ENCODE measurements at places on chromosomes 6 and 20.

- no peak for DNase-seq
Observed at GRCh38 chr6:47230579-47230978, 79.1 kb downstream of the TNFRSF21 start.

- DNase-seq = no peak
Observed at GRCh38 chr6:130178692-130179091, 44.1 kb downstream of the SAMD3 start.

DNA sequence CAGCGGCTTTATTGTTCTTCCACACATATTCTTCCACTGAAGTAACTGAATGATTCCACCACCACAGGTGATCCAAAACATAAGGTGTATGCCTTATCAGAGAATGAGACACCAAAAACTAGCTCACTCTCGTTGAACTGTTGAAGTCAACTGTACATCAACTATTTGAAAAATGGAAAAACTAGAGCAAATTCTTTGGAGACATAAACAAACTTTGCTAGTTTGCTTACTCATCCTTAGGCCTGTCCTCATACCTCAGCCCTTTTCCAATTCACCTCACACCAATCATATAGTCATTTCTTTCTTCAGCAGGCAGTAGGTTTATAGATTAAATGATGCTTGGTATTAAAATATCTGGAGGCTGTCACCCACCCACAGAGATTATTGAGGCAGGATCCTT is 77.1 kb upstream of the RNF217 start:
- DNase-seq = no peak

- DNase-seq = no peak
Observed at GRCh38 chr6:11889572-11889971, 111.0 kb upstream of the ADTRP start.

DNA sequence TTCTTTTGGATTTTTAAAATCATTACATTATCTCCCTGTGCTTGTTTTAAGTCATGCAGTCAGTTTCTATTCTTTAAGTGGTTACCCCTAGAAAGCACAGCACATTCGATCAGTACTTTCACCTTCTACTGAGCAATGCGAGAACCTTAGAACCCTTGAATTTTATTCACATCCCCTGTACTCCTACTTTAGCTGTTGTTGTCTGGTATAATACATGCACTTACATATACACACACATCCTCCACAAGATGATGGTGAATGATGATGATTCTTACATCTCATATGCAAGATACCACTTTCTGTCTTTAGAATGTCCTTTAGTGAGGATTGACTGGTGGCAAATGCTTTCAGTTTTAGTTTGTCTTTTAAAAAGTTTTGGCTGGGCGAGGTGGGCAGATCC is 5.7 kb downstream of the CDC40 start:
- DNase-seq = no peak

GRCh38 chr6:31815025-31815838 is at the start of the genes HSPA1A and HSPA1L:
TSS of gene HSPA1A (plus strand) at chr6:31815543. CDS start at chr6:31815757, 214 bp downstream.
TSS of gene HSPA1L (minus strand) at chr6:31815283. CDS start at chr6:31811972, 3,311 bp downstream.
- peak; percentile 99 for DNase-seq

DNA sequence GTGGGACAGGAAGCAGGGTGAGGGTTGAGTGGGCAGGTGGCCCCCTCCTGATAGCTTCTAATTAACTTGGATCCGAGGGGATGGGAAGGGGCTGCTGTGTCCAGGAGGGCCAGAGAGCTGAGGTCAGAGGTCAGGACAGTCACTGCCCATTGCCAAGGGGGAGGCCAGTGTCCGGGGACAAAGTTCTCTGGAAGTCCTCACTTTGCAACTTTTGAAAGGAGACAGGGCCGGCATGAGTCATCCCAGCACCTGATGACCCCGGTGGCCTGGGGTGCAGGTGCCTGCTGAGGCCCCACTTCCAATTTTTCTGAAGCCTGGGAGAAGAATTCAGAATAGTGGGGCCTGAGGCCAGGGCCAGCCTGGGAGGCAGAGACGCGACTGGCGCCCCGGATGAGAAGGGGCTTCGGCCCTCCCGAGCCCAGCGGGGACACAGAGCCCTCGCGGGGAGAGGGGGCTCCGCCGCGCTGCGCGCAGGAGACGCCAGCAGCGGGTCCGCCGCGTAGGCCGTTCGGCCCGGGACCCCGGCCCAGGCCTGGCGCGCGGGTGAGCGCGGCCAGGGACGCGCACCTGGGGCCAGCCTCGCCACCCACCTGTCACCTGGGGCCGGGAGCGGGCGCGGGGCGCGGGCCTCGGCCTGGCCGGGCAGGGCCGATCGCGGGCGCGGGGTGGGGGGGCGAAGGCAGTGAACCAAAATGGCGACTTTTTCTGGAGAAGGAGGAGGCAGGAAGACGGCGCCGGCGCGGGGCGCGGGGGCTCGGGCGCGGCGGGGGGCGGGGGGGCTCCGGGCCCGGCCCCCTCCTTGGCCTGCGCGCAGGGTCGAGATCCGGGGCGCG is 586 bp downstream of the ZNF512B start:
- DNase-seq = no peak

DNA sequence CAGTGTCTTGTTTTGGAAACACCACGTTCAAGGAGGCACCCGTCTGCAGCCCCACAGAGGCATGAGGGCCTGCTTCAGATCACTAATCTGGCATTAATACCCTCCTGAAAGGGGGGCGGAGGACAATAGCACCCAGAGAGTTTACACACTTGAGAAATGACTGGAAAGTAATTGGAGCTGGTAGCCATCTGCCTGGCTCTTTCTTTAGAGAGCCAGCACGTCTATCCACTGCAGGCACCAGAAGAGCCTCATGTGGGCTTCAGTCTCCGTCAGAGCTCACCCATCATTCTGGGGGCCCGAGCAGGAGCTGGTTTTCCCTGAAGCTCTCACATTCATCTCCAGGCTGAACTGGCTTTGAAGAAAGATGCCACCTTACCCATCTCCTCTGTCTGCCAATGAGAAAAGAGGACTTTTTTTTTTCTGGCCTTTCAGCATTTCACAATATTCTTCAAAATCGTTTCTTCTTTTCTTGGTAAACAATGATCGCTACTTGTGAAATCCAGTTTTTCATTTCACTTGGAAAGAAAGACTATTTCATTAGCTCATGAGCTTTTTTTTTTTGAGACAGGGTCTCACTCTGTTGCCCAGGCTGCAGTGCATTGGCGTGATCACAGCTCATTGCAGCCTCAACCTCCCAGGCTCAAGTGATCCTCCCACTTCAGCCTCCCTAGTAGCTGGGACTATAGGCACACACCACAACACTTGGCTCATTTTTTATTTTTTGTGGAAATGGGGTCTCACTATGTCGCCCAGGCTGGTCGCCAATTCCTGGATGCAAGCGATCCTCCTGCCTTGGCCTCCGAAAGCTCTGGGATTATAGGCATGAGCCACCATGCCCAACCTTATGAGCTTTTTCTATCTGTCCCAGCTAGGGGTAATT is 124.7 kb upstream of the ZNF217 start:
- DNase-seq = peak; percentile 97

- no peak for DNase-seq
Observed at GRCh38 chr6:24403501-24403824, 727 bp downstream of the MRS2 start.

- no peak for DNase-seq
Observed at GRCh38 chr6:149266659-149267058, 50.9 kb upstream of the TAB2 start.

GRCh38 chr20:57403216-57403615 is 12.0 kb downstream of the RBM38 start:
- DNase-seq = no peak

DNA sequence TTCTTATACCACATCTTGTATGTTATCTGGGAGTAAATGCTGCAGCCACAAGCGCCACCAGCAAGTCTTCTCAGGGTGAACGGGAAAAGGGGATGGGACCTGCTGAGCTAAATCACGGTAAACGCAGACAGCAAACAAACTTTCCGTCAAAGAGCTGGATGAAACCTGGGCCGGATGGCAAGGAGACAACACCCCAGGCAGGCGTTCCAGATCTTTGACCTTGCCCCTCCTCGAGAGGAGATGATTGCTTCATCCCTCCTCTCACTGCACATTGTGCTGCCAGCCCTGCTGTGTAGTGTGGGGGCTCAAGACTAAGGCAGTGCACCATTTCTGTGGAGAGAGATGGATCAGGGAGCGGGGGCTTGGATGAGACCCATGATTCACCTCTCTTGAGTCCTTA is 9.8 kb downstream of the RAET1E start:
- no peak for DNase-seq

- peak; percentile 27 for DNase-seq
Observed at GRCh38 chr20:46931699-46932098, 37.1 kb downstream of the EYA2 start.

DNA sequence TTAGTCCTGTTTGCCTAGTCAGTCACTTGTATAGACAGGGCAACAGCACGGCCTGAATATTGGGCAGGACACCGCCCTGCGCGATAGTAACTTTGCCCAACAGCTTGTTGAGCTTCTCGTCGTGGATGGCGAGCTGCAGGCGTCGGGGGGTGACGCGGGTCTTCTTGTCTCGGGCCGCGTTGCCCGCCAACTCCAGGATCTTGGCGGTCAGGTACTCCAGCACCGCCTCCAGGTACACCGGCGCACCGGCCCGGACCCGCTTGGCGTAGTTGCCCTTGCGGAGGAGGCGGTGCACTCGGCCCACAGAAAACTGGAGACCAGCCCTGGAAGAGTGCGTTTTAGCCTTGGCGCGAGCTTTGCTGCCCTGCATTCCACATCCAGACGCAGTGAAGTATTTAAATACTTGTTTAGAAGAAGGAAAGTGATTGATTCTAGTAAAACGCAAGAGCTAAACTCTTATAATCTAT is 92.8 kb upstream of the BTN3A2 start:
- no peak for DNase-seq

GRCh38 chr20:33622705-33623365 is 39.3 kb upstream of the C20orf144 start:
- no peak for DNase-seq

DNA sequence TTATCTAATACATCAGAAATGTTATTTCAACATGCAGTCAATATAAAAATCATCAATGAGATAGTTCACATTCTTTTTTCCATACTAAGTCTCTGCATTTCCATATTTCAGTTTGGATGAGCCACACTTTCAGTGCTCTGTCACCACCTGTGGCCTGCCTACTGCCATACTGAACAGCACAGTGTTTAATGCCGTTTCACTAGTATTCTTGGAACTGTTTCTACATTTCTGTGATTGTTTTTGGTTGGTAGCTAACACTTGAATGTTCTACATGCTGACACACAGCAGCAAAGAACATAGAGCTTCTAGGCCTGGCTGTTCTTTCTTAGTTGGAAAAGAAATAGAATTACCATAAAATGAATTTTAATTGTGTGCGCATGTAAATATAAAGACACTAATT is 61.4 kb upstream of the KIF25 start:
- no peak for DNase-seq

DNA sequence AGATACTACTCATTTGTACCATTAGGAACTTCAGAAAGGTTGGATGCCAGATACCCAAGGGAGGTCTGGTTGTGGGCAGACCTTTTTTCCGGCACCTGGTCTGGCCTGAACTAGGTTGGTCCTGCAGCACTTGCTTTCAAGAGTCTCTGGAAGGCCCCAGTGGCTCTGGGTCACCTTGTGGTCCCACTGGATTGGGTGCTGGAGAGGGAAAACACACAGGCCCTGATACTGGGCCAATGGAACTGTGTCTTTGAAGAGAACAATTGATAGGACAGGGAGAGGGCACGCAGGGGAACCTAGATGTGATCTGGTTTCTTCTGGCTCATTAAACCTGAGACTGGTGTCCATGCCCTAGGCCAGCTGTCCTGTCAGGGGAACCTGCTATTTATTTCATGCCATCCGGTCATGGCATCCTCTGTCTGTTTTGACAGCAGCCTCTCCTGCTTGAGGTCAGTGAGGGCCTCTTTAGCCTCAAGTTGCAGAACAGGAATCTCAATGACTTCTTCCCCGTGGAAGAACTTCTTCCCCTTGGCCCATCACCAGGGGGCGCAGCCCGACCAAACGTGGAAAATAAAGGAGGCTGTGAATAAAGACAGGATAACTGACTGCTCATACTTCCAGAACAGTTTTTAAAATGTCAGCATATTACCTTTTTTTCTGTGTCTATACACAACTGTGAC is 25.0 kb downstream of the TAF8 start:
- peak; percentile 80 for DNase-seq

GRCh38 chr6:8637896-8638597 is 202.7 kb upstream of the SLC35B3 start:
- DNase-seq = no peak

DNA sequence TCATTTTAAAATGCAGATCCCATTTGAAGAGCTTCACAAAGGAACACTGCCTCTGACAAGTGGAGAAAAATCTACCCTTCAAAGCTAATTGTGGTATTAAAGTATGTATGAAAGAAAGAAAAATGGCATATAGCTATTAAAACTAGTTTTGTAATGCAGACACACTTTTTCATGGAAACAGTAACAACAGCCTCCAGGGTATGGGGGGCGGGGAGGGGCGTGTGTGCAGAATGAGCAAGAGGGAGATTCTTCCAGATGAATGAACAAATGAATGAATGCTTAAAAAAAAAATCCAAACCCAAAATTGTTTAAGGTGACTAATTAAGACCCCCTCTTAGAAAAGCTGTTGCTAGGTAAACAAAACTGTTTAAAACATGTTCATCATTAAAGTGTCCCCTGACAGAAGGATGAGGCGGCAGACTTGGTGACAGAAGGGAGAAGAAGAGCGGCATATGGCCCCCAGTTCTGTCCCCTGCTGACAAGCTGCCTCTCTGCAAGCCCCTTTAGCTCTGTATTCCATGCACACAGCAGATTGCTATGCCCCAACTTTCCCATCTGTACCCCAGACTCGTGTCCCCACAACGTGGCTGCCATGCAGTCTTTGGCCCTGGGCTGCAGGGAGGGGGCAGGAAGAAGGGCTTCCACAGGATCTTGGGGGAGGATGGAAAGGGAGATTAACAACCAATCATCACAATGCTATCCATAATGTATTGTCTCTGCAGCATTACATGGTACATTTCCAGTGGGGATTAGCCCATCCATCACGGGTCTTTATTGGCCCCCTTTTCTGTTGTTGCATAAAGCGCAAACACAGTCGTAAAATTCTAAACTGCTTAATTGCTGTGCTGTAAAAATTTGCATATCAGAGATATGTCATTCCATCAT is 108.4 kb upstream of the OLIG3 start:
- peak; percentile 73 for DNase-seq

GRCh38 chr6:125151700-125152099 is 1.9 kb upstream of the TPD52L1 start:
- no peak for DNase-seq

DNA sequence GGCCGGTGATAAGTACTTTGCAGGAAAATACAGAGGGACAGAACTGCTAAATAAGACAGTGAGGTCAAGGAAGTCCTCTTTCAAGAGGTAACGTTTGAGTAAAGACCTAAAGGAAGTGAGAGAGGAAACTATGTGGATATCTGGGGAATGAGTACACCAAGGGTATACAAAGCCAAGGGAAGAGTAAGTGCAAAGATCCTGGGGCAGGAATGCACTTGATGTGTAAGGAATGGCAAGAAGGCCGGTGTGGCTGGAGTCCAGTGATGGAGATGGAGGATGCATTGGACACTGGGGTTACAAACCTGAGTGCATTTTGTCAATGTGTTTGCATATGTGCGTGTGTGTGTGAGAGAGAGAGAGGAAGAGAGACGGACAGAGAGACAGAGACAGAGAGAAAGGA is 32.1 kb upstream of the TGM2 start:
- no peak for DNase-seq

DNA sequence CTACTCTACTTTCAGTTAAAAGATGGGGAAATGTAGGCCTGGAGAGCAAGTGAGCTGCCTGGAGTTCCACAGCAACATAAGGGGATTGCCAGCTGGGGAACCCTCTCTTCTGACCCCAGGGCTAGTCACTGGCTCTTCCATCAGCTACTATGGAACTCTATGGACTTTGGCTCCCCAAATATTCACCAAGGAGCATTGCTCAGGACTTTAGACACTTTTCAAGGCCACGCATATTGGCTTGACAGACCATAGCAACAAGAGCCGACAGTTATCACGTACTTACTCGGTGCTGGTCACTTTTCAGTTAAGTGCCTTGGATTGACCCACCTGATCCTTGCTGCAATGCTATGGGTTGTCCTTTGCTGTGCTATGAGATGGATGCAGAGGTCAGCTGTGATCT is 360.7 kb upstream of the CHD6 start:
- DNase-seq = no peak

Measured in NCI-H82 (cell line).